Heart left ventricle (tissue), 16 donors: ENCODE measurements at places on chromosomes 2 and 18.

DNA sequence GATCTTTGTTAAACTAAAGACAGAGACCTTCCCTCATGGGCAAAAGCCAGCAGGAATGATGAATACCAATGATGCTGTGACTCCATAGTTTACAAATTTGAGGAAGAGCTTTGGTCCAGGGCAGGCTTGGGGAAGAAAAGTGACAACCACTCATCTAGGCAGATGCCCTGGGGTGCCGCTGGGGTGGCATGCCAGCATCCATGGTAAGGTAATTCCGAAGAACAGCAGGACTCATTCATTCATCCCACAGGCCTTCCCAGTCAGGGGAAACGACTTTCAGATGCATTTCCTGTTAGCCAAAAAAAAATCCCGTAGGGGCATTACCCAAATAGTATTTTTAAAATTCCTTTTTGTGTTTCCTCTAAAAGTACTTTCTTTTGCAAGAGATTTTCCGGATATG, 180.7 kb upstream of the SERPINE2 start:
- no peak for DNase-seq

DNA sequence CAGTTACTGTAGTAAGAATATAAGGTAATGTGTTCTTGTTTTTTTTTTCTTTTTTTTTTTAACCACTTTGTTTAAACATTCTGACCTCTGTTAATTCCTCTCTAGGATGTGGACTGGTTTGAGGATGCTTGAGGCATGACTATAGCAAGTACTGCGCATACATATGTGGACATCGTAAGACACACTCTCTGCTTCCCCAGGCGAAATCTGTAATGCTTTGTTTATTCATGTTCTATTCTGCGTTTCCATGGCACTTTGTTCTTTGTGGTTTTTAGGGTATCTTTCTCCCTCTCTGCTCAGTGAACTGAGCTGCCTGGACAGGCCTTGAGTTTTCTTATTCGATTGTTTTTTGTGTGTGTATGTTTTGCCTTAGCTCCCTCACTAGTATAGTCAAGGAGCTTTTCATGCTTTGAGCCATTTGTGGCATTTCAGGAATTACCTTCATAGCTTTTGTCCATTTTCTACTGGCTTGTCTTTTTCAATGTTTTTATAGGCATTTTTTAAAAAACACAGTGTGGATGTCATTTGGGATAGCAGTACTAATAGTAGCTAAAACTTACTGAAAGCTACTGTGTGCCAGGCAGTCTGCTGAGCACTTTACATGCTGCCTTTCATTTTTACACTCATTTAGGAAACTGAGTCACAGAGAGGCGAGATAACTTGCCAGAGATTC, 1.9 kb upstream of the SH3BP4 start:
- DNase-seq, result no peak

DNA sequence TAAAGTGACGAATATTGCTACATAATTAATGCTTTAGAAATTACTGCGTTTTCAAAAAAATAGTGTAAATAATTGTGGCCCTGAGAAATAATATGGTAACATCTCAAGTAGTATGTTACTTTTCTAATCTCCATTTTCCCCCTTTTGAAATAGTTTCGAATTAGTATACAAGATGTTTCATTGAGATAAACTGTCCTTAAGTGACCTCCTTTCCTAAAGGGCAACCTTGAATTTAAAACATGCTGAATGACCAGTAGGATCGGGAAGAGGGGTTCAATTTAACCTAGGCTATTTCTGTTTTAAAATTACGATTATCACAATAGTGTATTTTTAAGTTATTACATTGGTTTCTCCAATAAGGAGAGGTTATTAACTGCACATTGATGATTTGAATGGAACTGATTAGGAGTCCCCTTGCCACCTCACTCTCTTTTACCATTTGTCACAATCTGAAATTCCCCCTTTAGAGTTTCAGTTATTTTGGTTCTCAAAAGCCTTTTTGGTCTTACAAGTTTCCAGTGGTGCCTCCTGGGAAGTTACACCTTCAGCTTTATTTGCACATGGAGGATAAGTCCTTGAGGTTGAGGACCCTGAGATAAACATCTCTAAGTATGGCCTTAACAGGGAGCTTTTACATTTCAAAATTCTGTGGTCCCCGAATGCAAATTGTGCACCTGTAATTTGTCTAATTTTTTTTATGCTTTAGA, 2.3 kb downstream of the ACTR3 start:
- no peak for DNase-seq

GRCh38 chr2:81242501-81242900, 937.9 kb upstream of the LRRTM1 start:
- no peak for DNase-seq

- DNase-seq, result no peak
Observed at GRCh38 chr2:173817582-173817981, 147.6 kb downstream of the SP3 start.

DNA sequence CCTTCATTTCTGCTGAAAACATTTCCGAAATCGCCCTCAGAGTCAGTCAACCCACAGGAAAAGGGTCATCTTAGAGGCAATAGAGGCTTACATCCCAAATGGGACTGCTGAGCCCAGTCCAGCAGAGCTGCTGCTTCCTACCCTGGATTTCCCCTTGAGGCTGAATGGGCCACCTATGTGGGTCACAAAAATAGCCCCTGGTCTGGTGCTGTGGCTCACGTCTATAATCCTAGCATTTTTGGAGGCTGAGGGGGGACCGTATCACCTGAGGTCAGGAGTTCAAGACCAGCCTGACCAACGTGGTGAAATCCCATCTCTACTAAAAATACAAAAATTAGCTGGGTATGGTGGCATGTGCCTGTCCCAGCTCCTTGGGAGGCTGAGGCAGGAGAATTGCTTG, 49.3 kb downstream of the ADNP2 start:
- no peak for DNase-seq

GRCh38 chr2:155309483-155309882, 611.0 kb downstream of the KCNJ3 start:
- no peak for DNase-seq

GRCh38 chr2:237727363-237727762, 71.2 kb upstream of the RBM44 start:
- DNase-seq, result no peak

GRCh38 chr2:84880645-84881521, at the start of gene TRABD2A:
Gene TRABD2A (minus strand): TSS chr2:84881084. CDS start chr2:84881039, 45 bp downstream.
- DNase-seq, result no peak

GRCh38 chr2:206230060-206230762, 44.3 kb upstream of the ZDBF2 start:
- DNase-seq, result no peak

DNA sequence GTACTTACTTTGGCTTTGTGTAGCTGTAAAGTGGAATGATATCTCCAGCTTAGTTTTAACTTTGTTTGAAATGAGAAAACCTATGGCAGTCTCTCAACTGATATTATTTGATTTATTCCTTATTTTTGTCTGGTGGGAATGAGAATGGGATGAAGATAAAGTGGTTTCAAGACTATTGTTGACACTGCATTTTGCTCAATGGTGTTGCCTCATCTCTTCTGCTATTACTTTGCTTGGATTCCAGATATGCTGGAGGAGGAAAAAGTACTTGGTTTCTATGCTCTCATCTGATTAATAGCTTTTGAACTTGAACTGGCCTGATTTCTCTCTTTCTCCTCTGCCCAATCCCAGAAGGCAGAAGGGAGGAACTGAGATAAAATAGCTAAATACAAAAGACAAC, 198.2 kb downstream of the CTNNA2 start:
- DNase-seq, result no peak

- no peak for DNase-seq
Observed at GRCh38 chr2:213149949-213150314, 1.5 kb downstream of the IKZF2 start.

- DNase-seq, result no peak
Observed at GRCh38 chr18:40841467-40841866, 1113.6 kb upstream of the PIK3C3 start.

DNA sequence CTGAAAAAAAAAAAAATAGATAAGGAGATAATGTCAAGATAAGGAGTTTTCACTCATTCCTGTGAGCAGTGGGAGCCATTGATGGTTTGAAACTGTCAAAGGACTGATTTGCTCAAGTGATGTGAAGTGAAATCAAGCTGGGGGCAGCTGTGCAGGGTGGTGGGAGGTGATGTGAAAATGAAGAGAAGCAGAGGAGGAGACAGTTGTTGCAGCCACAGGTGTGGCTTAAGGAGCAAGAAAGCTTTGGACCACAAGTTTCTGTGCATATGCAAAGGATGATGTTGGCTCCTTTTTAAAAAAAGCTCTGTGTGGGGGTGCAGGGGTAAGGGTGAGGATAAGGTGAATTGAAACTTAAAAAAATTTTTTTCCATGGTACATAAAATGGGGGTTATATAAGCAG, 8.3 kb downstream of the EFR3B start:
- no peak for DNase-seq

DNA sequence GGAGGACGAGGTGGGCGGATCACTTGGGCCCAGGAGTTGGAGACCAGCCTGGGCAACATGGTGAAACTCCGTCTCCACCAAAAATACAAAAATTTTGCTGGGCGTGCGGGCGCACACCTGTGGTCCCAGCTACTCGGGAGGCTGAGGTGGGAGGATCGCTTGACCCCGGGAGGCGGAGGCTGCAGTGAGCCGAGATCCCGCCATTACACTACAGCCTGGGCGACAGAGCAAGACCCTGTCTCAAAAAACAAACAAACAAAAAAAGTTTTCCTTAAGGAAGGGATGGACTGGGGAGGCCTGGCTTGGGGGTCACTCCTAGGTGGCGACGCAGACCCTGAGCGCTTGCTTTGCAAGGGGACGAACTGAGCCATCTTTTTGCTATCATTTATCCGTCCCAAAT, 882 bp downstream of the PLA2R1 start:
- no peak for DNase-seq

- DNase-seq, result no peak
Observed at GRCh38 chr18:499776-500631, 497 bp downstream of the COLEC12 start.
